ENCODE measurements at places on chromosomes 7 and 10.

DNA sequence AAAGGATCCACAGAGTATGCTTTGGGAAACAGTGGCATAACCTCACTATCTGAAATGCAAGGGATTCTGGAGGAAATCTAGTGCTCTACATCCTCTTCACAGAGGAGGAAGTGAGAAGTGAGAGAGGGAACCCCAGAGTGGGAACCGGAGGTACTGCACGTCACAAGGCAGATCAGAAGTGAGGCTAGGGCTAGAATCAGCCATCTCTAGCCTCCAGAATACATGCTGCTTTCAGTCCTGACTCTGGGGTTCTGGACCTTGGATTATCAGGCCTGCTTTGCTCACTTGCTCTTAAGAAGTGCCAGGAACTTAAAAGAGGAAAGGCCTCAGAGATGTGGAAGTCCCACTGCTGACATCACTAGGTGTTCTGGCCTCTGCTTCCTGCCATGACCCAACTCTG lies 25.7 kb downstream of the ZNF503 start:
- DNase-seq = no peak

GRCh38 chr7:14902589-14903067 lies at the start of gene DGKB:
DGKB (minus strand) TSS chr7:14902751.
- no peak for DNase-seq

DNA sequence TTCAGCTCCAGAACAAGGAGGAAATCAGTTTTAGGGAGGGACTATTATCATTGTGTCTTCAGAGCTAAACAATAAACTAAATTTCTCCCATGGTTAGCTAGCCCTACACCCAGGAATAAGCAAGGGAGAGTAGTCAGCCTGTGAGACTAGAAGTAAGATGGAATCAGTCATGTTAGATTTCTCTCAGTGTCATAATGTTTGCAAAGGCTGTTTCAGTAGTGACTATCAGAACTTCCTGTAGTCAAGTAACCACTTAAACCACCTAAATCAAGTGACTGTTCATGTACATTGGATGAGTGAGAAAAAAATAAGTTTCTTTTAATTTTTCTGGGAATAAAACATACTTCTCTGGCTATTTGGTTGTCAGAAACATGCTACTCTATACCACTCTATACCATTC lies 121.6 kb downstream of the KCND2 start:
- no peak for DNase-seq

DNA sequence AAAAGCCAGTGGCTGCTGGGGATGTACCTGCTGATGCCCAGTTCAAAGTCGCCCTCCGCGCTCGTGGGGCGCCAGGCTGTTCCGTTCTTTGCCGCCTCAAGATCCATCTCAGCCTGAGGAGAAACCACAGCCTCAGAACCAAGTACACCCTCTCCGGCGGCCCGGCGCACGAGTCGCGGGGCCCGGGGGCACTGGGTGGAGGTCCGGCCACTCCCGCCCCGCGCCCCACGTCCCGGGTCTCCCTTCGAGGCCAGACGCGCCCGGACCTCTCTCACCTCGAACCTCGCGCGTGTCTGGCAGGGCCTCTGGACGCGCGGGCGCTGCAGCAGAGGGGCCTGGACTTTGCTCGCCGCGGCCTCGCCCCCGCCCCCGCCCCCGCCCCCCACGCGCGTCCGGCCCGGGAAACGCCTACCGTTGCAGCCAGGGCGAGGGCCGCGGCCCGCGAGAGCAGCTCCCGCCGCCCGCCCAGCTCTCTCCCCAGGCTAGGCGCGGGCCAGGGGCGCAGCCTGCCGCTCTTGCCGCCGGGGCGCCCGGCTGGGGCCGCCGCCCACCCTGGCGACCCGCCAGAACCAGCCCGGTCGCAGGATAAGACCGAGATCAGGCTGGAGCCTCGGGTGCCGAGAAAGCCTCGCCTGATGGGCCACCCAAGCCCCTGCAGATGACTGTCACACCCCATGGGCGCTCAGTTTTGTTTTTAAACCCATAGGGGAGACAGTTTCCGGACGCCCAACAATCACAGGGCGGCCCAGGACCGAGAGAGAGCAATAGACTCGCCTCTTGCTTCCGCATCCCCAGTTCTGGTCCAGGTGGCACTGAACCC lies at the start of gene ABCB4:
ABCB4 (minus strand) TSS at position 322 of the 820 bp plus-strand sequence; CDS start at position 107, 215 bp downstream.
- no peak for DNase-seq

DNA sequence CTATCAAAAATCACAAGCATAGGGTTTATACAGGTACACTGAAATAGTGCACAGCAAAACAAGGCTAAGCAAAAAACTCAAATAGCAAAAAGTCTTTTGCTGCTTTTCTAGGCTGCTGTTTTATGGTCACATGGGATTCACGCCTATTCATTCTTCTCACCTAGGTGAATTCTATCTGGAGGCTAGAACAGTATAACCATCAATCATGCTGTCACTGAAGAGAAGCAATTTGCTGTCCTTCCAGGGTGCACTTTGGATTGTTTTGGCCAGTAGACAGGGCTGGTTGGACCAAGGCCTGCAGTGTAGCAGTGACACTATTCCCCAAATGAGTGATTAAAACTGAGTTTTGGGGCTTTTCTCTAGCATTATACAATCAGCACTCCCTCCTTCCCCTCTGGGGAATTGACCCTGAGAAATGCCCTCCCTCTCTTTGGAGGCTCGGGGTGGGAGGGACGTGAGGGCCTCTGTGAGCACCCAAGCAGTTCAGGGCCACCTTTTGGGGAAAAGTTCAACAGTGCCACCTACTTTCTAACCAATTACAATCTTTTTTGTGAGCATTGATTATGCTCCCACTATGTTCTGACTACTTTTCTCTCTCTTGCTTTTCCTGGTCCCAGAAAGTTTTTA lies 16.2 kb upstream of the SND1 start:
- no peak for DNase-seq

- DNase-seq = no peak
Observed at GRCh38 chr10:84965468-84965867, 637.1 kb downstream of the CCSER2 start.

GRCh38 chr7:102912742-102913141 lies at the start of gene LRRC17:
LRRC17 (plus strand) TSS chr7:102913000; CDS start chr7:102933914, 20,914 bp downstream.
- no peak for DNase-seq

- no peak for DNase-seq
Observed at GRCh38 chr7:13540429-13540828, 449.0 kb downstream of the ETV1 start.

- DNase-seq = no peak
Observed at GRCh38 chr10:107708981-107709380, 544.5 kb upstream of the SORCS1 start.

- peak; percentile 21 for DNase-seq
Observed at GRCh38 chr7:76262683-76263402, 39.6 kb upstream of the HSPB1 start.

GRCh38 chr10:110864662-110865140 lies 7.0 kb upstream of the PDCD4 start:
- peak; percentile 87 for DNase-seq

GRCh38 chr7:151334628-151335027 lies 7.0 kb upstream of the NUB1 start:
- no peak for DNase-seq

DNA sequence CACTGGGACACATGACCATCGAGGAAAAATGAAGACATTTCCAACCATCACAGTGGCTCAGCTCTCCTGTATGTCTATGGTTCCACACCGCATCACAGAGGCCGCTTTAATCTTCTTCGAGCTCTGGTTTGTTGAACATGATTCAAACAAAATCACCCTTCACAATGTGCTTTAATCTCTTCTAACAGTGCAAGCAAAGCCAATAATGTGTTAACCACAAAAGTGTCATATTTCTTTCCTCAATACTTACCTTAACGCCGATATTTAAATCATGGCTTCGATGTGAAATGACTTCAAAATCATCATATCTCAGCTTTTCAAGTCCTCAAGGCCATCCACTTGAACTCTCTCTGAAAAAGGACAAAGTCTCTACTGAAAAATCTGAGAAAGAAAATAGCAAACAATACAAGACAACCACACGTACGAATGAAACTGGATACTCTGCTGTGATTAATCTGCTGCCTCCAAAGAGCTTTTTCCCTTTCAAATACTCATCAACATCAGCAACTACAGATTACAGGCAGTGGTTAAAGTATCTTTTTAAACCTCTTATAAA lies 23.0 kb upstream of the SVIL start:
- peak; percentile 57 for DNase-seq

DNA sequence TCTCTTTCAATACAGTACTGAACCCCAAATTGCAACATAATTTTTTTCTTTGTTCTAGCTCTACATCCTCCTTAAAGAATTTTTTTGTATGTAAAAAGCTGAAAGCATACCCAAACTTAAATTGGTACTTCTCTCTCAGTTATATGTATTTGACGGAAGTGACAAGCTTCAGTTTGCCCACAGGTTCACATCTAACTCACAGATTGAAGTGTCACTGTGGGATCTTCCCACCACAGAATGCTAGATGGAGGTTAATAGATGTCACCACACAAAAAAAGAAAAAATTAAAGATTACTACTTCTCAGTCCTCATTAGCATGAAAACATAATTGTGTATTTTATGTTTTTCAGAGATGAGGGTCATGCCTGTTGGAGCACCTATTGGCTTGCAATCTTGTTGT lies 150.9 kb upstream of the GHITM start:
- DNase-seq = no peak

Measured in CD4-positive, alpha-beta T cell treated with Interleukin-2 at 100 ng/mL for 4 hours (primary cell).